Muscle of leg (tissue), 16 donors: ENCODE measurements at places on chromosomes 4 and X. TPM values are rescaled to one million over a fixed set of nuclear protein-coding genes. Genes with fewer than 3 reads are reported as not detected.

Gene MAP3K15
- 0.72 TPM for polyA plus RNA-seq

Gene RBM47
- 1.7 TPM for polyA plus RNA-seq

DNA sequence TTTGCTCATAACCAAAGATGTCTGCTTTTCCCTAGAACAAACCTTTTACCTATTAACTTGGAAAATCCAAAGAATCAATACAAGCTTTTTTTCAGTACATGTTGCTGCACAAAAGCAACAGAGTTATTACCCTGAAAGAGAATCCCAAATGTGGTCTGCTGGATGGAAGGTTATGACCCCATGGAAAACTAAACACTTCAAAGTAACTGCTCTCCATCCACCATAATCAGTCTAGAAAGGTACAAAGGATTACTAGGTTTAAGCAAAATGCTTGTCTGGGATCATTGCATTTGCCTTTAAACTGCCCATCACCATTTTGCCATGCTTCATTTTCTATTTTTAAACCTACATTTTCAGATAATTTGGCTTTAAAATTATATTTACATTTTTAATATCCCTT lies 11.7 kb downstream of the MMRN1 start:
- no peak for DNase-seq

DNA sequence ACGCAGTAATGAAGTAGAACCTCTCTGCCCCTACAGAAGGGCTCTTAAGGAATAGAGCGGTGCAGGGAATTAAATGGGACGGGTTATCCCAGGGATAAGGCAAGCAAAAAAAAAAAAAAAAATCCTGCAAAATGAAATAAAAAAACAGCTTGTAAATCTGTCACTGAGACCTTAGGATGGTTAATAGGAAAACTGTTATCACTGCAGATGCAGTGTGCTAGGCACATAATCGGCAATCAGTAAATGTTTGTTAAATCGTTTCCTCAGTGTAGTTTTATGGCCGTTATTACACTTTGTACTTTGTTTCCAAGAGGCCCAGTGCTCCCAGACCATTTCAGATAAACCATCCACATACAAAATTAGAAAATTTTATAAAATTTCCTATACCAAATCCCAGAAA lies 1.0 kb downstream of the HNRNPH2 start:
- no peak for DNase-seq
